ENCODE measurements at places on chromosomes 6 and 20. TPM values are rescaled to one million over a fixed set of nuclear protein-coding genes. Genes with fewer than 3 reads are reported as not detected.

- DNase-seq = no peak
These were observed 1.1 kb upstream of the FGD2 start for GRCh38 chr6:37004044-37004980.

GRCh38 chr20:10786678-10787077, 112.9 kb upstream of the JAG1 start:
- DNase-seq = no peak

- no peak for DNase-seq
These were observed 8.8 kb upstream of the SNAI1 start for GRCh38 chr20:49973981-49974380.

DNA sequence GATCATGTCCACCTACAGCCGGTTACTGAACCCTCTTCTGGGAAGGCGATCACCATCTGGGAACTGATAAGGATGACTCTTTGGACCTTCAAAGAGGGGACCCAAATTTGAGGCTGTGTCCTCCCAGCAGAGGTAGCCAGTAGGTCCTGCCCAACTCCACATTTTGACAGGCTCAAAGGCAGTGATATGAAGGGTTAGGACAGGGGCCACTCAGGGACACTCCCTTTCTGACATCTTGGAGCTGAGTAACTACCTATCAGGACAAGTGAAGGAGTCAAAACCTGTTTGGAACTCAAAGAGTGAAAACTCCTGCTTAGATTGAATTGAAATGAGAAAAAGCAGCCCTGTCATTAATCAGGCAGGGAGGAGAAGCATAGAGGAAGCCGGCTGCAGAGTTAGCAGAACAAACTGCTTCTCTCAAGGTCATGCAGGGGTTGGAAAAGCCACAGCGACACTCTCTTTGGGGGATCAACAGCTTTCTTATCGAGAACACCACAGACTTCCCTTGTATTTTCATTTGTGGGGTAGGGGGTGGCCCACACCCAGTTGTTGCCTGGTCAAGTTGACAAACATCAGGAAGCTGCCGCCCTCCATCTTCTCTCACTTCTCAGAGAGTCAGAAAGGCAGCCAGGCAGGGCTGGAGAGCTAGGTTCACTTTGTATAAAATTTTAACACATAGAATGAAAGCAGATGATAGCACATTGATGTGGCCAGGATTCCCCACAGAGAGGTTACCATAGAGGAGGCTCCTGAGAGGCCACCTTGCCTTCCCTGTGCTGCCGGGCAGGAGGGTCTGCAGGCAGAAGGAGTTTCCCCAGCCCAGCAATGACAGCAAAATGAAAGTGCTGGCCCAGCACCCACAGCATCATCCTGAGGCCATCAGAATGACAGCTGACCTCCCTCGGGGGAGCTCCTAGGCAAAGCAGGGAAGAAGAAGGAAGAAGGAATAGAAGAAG, 47.6 kb downstream of the AGPAT4 start:
- DNase-seq = no peak

DNA sequence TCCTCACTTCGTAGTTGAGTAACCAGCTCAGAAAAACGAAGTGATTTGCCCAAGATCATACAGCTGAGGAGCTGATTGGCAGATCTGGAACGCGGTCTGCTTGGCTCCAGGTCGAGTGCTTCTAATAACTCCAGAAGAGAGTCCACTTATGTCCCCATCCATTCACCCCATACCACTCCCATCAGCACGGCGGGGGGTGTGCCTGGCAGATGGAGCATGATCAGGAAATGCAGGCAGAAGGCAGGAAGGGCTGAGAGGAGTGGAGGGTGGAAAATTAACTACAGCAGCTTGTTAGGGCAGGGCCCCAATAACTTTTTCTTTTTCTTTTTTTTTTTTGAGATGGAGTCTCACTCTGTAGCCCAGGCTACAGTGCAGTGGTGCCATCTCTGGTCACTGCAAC, 15.0 kb downstream of the FITM2 start:
- DNase-seq = no peak

Gene EBF4
- total RNA-seq = not detected

Gene FAM162B
- 0.26 TPM for total RNA-seq

Gene ZDHHC14
- total RNA-seq = 4.4 TPM
